GM23248 (cell line): ENCODE measurements at places on chromosomes 12 and 14. TPM values are rescaled to one million over a fixed set of nuclear protein-coding genes. Genes with fewer than 3 reads are reported as not detected.

The GPRC5A gene
- total RNA-seq = 32.9 and 37.8 TPM in 2 replicates

The SLC25A21 gene
- not detected in 2 replicates for total RNA-seq

The APOF gene
- total RNA-seq = not detected in 2 replicates

The EML5 gene
- under 0.01 TPM in 1 of 2 replicates, not detected in the other for total RNA-seq

The TRPV4 gene
- 0.65 and 1.6 TPM in 2 replicates for total RNA-seq
